ENCODE measurements at places on chromosomes 7 and 10.

GRCh38 chr10:109933984-109934565, 10.8 kb upstream of the XPNPEP1 start:
- no peak for DNase-seq

GRCh38 chr7:47771336-47771989, 176.8 kb downstream of the PKD1L1 start:
- DNase-seq, result no peak

DNA sequence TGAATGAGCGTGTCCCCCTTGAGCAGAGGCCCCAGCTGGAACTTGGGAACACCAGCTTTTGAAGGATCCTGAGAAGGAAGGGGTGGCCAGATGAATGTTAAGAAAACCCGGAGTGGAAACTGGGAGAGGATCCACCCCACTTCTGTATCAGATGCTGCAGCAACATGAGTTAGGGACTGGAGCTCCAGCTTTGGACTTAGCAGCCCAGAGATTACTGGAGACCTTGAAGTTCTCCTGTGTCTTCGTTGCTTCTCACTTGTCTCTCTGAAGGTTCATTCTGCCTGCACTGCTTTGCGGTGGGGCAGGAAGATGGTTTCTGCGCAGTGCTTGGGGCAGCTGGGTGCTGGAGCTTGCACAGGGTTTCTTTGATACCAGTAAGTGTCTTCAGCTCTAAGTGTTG, 9.3 kb downstream of the TMEM248 start:
- no peak for DNase-seq

DNA sequence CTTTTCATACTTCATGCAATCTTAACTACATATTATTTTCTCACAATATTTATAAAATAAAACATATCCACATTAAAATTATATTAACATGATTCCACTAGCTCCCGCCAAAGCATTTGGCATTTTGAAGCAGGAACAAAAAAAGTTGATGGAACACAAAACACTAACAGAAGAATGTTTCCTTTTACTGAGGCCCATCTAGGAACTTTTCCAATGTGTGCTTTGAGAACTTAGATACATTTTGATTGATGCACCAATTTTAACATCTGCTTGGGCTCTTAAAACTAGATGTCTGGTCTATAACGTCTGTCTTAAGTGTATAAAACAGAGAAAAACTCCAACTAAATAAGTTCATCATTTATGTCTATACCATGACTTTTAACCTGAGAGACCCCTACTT, 1214.8 kb downstream of the SORCS1 start:
- DNase-seq, result no peak

DNA sequence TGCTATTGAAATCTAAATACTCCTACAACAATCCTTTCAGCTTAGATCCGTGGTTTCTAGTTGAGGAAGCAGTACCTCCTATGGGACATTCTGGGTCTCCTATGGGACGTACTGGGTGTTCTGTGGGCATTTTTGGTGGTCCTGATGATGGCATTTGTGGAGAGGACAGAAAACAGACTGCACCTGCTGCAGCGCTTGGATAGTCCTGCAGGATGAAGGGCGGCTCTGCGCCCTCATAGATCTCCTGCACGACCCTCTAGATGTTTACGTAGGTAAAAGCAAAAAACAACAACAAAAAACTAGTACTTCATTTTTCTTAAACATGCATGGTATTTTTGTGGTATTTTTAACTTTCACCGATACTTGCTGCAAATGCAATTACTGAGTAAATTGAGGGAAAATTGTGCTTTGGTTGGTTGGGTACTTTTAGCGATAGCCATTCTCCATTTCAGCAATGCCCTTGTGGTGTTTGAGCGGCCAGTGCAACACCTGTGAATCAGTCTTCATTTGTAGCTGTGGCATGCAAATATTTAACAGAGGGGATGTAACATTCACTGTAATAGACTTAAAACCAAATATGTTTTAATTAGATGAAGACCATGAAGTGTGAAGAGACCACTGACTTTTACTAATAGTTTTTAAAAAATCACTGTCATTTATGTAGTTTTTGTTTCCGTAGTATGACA, 461.2 kb downstream of the SDK1 start:
- no peak for DNase-seq

- no peak for DNase-seq
Observed at GRCh38 chr7:148398844-148399365, 191.7 kb upstream of the C7orf33 start.

DNA sequence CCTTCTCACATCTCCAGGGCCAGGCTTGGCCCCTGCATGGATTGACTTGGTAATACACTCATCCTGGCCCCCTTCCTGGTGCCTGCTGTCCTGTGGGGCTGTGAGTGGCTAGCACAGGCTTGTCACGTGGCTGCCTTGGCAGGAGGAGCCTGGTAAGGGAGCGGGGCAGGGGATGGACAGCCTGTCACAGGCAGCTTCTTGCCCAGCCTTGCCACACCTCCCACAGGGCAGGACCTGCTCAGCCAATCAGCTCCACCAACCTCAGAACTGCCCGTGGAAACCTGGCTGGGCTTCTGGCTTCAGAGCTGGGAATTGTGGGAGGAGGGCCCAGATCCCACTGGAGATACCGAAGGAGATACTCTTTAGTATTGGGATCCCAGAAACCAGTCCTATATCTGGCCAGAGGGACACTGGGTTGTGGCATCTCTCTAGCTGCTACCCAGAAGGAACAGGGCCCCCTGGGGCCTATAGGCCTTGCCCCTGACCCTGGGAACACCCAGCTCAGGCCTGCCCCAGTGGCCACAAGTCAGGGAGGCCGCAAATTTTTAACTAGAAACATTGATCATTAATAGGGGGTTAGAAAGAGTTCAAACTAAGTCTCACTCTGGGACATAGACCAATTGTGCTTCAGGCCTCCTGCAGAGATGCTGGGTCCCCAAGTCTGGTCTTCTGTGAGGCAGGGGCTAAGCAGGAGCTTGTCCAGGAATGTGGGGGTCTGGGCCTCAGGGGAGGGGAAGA, at the start of gene HOGA1:
Gene HOGA1, plus strand, starts transcription at position 330 of the 738 bp plus-strand sequence. Its CDS starts 315 bp downstream, at position 645.
- no peak for DNase-seq

GRCh38 chr7:133348250-133348649, 95.4 kb downstream of the EXOC4 start:
- DNase-seq, result no peak

GRCh38 chr7:99822731-99823718, 4.8 kb upstream of the CYP3A43 start:
- DNase-seq, result no peak

GRCh38 chr10:15780353-15781135, 60.8 kb upstream of the ITGA8 start:
- no peak for DNase-seq

DNA sequence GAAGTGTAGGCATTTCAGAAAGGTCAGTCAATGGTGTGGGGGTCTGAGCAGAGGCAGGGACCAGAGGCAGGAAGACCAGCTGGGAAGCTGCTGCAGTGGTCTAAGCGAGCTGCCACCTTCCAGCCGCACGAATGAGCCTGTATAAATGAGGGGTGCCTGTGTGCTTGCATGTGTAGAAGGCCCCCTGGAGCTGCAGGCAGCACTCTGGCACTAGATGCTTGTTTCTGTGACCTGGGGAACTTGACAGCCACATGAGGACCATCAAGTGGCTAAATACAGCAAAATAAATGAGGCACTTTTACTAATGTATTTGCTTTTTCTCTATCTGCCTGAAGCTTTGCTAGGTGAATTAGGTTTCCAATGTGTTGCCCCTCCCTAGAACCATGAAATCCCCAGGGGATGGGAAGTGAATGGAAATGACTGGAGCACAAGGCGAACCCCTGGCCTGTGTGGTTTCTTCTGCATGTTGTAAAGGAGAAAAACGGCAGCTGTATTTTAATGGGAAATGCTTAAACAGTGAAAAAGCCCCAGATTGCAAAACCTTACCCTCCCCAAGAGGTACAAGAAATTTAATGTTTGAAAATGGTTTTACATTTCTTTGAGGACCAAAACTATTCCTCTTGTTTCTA, 57.7 kb downstream of the PYROXD2 start:
- peak; percentile 65 for DNase-seq

- DNase-seq, result no peak
Observed at GRCh38 chr10:103451091-103451813, 918 bp downstream of the CALHM2 start.

DNA sequence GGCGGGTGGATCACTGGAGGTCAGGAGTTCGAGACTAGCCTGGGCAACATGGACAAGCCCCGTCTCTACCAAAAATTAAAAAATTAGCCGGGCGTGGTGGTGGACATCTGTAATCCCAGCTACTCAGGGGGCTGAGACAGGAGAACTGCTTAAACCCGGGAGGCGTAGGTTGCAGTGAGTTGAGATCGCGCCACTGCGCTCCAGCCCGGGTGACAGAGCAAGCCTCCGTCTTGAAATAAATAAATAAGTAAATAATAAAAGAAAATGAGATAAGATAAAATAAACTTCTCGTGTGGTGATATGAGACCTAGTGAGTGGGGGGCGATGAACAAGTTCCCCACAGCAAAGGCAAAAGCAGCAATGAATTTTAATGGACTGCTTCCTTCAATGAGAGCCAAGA, 33.6 kb upstream of the LMTK2 start:
- no peak for DNase-seq

DNA sequence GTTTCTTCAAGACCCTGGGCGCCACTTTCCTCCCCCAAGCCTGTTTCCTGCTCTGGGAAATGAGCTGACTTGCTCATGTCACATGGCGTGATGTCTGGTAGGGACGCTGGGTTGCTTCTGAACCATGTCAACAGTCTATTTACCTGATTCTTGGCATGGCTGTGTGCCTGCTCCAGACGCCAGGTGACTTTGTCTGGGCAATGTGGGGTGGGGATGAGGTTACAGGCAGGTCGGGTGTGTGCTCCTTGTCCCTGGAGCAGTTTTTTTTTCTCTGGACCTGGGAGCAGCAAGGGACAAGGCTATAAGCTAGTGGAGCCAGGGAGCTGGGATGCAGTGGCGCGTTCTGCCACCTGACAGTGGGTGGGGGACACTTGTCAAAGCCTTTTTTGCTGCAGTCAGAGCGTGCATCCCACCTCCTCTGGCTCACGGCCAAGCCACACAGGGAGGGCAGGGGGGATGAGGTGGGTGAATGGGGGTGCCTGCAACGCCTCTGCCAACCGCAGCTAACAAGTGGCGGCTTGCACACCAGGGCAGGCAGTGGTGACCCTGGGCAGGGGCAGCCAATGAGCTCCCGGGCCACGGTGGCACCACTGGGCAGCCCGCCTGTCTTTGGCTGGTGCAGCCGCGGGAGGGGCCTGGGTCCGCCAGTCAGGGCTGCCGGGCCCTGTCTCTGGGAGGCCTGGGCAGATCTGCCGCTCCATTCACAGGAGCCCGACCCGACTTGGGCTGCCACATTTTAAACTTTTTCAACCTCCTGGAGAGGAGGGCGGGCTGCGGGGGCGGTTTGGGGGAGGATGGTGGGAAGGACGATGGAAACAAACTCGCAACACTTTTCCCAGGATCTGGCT, 22.9 kb downstream of the DNAJB12 start:
- DNase-seq, result peak; percentile 86
